HS-5 (cell line): ENCODE measurements at places on chromosomes 7 and 10.

DNA sequence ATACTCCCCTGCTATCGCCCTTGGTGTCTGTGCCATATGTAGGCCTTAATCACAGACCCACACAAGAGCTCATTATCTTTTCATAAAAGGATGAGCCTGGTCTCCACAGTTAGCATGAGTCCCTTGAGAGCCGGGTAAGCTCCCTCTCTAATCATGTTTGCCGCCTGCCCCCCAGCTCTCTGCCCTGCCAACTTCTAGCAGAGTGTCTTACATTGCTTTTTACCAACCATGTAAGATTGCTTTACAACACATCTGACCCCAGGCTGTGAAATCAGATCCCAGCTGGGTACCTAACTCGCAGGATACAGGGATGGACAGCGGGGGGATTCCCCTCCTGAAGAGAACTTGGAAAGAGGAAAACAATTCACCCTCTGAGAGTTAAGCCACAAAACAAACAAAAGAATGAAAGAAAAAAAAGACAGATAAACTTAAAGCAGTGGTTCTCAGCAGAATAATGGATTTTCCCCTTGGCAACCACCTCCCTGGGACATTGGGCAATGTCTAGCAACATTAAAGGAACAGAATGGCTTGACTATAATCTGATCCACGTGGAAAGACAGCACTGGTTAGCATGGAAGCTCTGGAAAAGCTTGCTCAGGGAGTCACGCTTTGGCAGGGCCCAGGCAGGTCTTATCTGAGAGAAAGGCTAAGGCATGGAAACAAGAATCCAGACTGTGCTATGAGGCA, 39.4 kb upstream of the ATOH7 start:
- no peak for DNase-seq

DNA sequence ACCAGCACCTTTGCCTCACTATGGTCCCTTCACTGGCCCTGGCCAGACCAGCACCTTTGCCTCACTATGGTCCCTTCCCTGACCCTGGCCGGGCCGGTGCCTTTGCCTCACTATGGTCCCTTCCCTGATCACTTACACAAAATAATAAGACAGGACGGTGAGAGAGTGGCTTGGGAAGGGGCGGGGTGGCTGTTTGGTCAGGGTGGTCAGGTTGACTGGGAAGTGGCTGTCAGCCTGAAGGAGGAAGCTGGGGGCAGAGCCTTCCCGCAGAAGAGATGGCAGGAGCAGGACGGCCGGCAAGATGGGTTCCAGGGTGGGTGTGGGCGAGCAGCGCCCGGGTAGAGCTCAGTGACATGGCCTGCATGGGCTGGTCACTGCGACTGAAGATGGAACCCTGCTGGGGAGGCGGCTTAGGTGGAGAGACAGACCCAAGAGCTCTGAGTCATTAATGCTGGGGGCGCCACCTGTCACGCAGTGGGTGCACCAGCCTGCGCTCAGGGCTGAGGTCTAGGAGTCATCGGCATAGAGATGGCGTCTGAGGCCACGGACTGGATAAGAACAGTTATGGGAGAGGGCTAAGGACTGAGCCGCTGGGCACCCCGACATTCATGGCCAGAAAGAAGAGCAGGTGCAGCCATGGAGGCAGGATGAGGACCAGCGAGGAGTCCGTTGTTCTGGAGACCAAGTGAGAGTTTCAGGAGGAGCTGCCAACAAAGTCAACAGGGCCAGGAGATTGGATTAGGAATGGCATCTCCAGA, 91.8 kb downstream of the CHST15 start:
- no peak for DNase-seq

DNA sequence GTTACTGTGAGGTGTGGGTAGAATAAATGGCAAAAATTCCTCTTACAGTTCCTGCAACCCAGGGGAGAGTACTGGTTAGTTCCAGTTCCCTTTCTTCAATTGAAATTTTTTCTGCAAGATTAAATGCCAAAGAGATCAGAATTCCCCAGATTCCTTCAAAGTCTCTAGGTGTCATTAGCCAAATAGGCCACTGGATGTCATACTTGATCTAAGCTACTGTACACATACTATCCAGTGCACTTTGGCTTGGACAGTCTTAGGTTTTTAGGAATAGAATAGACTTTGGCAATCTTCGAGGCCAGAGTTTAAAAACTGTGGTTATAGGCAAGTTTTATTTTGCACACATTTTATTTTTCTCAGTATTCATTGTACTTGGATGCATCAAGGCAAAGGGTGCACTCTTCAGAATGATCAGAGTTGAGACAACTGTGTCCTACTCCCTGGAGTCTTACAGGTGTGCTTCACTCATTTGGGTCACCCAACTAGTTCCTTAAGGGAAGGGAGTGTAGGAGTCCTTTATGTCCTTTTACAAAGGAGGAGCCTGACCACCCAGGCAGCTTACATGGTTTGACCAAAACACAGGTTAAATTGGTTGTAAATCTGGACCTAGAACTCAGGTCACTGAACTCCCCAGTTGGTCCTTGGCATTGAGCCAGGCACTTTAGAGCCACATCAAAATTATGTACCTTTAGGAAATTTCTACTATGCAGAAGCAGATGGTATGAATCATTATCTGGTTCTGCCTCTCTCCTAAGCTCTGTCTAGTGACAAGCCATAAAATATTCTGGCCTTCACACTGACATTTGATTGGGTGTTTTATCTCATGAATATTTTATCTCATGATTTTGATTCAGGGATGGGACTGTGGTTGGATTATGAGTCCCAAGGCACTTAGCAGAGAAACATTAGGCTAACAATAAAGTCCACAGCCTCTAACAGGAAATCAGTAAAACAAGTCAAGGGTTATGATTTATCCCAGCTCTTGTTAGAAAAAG, 49.5 kb downstream of the ASAH2B start:
- DNase-seq, result no peak

DNA sequence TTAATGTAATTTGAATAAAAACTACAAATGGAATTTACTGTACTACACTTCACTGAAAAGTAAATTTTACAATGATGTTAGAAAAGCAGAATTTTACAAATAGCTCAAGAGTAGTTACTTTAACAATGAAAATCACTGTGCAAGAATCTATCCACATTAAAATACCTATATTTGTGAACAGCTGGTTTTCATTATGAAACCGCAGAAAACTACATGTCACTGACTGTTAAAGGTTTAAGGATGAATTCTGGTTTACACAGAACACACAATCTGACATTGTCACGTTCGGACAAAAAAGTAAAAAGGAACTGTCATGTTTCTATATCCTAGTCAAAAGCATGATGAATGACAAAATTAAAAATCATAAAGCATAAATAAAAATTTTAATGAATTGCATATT, 415.3 kb upstream of the PRKCQ start:
- DNase-seq, result no peak

DNA sequence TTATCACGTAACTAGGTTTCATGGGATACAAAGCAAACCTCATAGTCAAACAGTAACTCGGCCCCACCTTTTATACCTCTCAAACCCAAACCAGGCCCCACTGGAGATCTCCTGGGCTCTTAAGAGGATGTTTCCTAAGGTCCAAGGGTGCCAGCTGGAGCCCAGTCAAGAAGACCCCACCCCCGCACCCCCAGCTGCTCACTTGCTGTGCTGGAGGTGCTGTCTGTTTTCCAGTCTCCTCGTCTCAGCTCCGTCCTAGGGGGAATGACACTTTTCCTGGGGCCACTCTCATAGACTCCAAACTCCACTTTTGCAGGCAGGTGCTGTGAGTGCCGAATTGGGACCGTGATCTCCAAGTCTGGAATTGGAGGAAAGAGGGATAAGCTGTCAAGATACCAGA, 22.7 kb upstream of the TM9SF3 start:
- DNase-seq, result no peak

DNA sequence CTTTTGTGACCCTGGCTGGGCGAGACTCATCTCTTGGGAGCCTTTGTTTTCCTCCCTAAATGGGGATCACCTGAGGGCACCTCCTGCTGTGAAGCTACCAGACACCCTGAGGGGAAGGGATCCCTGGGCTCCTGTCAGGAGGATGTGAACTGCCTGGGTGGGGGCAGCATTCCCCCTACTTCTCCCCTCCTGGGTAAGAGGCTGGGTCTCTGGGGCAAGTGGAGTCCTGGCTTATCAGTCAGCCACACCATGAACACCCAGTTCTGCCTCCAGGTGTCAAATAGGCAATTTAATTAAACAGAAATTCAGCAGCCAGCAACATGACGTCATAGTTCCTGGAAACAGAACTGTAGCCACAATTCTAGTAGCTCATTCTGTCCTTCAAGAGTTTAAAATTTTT, 97.7 kb upstream of the RET start:
- DNase-seq, result no peak

DNA sequence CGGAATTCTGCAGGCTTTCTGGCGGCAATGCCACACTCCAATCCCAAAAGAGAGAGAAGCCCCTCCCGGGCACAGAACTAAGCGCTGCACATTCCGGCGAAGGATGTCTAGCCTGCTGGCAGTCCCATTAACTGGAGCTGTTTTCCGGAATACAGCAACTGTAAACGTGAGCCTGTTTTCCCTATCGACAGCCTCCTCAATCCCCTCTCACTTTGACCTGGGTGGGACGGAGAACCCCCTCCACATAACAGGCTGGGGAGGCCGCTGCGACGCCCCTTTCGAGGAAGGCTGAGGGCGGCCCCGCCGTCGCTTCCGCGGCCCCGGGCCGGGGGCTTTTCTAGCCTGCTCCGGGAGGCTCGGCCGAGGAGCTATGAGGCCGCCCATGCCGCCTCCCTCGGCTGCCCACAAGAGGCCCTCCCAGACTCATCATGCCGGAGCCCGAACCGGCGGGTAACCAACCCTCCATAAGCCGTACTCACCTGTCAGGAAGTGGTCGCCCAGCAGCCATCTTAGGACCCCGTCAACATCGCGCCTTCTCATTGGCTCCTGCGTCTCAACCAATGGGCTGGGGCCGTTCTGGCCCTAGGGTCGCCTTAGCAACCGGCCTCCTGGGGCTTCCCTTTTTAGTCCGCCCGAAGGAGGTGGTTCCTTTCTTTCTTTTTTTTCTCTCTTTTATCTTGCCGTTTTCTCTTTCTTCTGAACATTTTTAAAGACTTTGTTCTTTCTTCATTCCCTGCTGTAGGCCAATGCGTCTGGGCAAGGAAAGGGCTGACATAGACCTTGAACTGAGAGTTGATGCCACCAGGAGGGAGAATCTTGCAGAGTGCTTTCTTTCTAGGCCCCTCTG, at the start of gene FAM204A:
FAM204A (minus strand) TSS at position 534 of the 847 bp plus-strand sequence. CDS start 5,909 bp downstream, outside the sequence.
- peak; percentile 74 for DNase-seq

GRCh38 chr7:1919539-1920265, 249.6 kb downstream of the ELFN1 start:
- no peak for DNase-seq

- no peak for DNase-seq
Measured at GRCh38 chr7:112358513-112358912, 91.7 kb upstream of the IFRD1 start.

DNA sequence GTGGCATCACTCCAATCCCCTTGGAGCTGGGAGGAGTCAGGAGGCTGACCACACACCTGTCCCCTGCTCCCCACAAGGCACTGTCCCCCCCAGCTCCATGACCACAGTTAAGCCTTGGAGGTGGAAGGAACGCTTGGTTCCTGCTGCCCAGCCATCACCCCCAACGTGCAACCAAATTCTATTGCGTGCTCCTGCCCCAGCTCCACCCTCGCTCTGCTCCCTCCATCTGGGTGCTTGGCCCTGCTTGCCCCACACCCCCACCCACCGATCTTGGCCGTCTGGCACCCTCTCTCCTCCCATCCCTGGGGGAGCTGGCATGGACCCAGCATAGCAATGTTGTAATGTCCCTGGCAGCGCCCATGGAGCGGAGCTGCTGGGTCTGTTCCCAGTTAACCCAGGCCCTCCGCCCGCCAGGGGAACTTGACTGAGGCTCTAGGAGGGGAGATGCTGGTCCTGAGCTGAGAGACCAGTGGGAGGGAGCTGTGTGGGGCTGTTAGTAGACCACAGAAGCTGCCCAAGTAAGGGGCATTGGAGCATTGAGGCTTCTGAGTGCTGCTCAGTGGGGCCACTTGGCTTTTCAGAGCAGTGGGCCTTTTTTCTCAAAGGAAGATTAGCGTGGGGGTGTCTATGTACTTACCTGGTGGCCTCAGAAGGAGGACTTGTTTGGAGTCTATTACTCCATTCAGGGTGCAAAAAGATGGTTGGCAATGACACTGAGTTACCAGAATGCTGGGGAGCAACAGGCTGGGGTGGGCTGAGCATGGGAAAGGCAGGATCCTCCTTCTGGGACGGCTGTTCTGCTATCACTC, 1.1 kb downstream of the EPHB6 start:
- DNase-seq, result no peak

DNA sequence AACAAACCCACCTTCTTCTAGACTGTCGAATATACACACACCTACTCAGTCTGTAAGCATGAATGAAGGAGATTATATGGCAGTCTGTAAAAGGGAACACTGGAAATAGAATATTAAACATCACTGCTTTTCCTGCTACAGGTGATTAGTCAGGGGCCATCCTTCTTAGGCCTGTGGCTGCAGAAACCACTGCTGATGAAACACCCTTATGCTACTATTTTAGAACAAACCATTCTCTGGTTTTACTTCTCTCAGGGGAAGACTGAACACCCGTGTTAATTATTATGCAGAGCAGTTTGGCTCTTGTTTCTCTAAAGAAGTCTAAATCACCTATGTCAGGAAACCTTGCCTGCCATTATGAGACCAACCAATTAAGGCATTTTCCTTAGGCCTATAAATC, 351.1 kb upstream of the KLF6 start:
- no peak for DNase-seq
